ENCODE measurements at places on chromosomes 11 and 22. TPM values are rescaled to one million over a fixed set of nuclear protein-coding genes. Genes with fewer than 3 reads are reported as not detected.

The OR52K2 gene
- total RNA-seq, result not detected

The ZNF214 gene
- total RNA-seq, result 0.11 TPM

The TSKU gene
- total RNA-seq, result 25.3 TPM

The B3GAT1 gene
- total RNA-seq, result 3.7 TPM

The KLHDC7B gene
- 1.4 TPM for total RNA-seq

The CRYBB2 gene
- not detected for total RNA-seq

The GAL3ST1 gene
- 0.83 TPM for total RNA-seq

The BIK gene
- 1.8 TPM for total RNA-seq

The CD82 gene
- 16.0 TPM for total RNA-seq

The MUC6 gene
- total RNA-seq, result not detected
